GM06990 (cell line): ENCODE measurements at places on chromosomes 2 and 18.

DNA sequence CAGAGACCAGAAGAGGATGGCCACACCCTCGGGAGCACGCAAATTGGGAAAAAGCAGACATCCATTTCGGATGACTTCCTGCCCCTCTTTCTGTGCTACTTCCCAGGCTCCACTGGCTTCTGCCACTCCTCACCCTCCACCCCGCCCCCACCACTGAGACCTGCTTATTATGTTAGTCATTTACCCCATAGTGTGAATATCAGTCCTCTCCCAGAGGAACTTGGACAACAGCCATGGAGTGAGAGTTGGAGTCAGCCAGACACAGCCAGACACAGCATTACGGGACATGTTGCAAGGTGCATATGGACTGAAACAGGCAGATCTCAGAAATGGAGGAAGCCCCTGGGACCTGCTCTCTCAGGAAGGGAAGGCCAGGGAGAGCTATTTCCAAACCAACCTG, 51.8 kb downstream of the CTIF start:
- DNase-seq: no peak

GRCh38 chr2:196284144-196284844, 112.9 kb upstream of the STK17B start:
- DNase-seq: no peak

GRCh38 chr2:108623616-108624015, 89.3 kb downstream of the LIMS1 start:
- no peak for DNase-seq

- DNase-seq: no peak
Measured at GRCh38 chr18:59054496-59055287, 85.0 kb upstream of the SEC11C start.

DNA sequence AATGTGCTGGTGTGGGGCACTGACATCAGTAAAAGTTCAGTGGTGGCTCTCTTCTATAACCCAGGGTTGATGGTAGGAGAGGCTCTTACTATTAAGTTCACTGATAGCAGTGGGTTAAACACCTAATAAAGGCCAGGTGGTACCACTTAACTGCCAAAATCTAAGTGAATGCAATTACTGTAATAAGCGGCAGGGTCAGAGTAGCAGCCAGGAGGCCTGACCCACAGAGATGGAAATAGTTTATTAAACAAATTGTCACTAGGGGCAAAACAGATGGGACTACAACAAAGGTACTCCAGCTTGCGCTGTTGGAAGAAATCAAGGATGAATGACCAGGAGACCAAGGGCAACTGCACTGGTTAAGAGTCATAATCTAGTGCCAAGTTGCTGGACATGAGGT, 26.6 kb downstream of the ZSWIM2 start:
- no peak for DNase-seq

DNA sequence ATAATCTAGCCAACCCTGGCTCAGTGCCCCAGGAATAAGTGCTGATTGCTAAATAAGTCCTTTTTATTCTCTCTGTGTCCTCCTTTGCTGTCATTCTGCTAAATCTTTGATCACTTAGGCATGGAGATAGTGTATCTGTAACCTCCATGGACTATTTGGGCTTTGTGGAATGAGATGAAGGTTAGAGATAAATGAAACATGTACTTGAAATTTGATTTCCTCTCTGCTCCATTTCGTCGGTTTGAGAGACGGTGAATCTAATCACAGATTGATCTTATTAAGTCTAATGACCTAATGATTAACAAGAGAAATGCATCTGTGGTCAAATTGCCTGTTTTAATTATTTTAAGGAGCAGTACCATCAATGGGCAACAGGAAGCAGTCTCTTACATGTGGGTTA, 159.2 kb downstream of the RIT2 start:
- DNase-seq: no peak
